ENCODE measurements at places on chromosomes 2 and 18.

GRCh38 chr2:191994749-191995148 is 147.9 kb upstream of the CAVIN2 start:
- DNase-seq: no peak

- no peak for DNase-seq
Observed at GRCh38 chr2:241724259-241724974, 10.0 kb upstream of the D2HGDH start.

GRCh38 chr2:236209535-236209934 is 41.3 kb upstream of the GBX2 start:
- peak; percentile 85 for DNase-seq

- DNase-seq: no peak
Observed at GRCh38 chr2:46580416-46580815, 101.1 kb downstream of the TMEM247 start.

- no peak for DNase-seq
Observed at GRCh38 chr2:99377879-99378278, 40.7 kb downstream of the EIF5B start.

DNA sequence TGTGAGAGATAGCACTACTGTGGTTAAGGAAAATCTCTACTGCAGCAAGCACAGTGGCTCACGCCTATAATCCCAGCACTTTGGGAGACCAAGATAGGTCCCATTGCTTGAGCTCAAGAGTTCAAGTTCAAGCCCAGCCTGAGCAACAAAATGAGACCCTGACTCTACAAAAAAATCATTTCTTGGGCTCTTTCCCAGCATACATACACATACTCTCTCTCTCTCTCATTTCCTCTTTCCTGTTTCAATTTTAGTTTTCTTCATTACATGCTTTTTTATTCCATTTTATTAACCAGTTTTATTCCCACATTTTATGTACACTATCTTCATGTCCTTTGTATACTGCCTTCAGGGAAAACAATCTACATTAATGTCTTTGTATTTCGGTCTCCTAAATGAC is 14.6 kb downstream of the WDR33 start:
- DNase-seq: no peak

GRCh38 chr2:161228511-161229240 is 68.4 kb downstream of the TANK start:
- no peak for DNase-seq

DNA sequence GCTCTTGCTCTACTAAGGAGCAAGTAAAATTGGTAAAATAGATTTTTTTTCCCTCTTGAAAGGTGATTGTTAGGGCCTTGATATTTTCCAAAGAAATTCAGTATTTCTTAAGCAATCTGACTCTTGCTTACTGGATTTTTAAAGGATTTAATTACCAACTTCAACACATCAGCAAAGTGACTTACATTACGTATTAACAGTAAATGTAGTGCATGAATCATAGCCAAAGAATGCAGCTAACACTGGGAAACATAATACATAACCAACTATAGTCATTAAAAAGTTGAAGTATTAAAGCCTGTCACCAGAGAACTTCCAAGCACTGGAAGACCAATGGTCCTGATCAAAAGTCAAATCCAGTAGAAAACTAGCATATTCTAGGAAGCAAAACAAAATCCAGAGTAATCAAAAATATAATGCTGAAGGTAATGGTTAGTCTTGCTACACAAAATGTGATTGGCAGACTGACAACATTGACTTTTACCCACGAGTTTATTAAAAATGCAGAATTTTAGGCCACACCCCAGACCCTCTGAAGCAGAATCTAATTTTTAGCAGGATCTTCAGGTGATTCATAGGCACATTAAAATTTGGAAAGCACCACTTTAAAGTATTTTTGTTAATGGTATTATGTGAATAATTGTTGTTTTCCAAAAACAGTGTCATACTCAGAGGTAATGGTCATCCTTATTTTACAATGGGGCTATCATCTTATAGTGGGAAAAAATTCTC is 31.8 kb upstream of the CAVIN2 start:
- peak; percentile 92 for DNase-seq

- no peak for DNase-seq
Observed at GRCh38 chr2:64789466-64790320, 136.0 kb upstream of the SERTAD2 start.

GRCh38 chr2:119468154-119468955 is 36.7 kb downstream of the TMEM37 start:
- DNase-seq: peak; percentile 34

- DNase-seq: no peak
Observed at GRCh38 chr18:66638856-66639629, 35.2 kb upstream of the CDH19 start.

DNA sequence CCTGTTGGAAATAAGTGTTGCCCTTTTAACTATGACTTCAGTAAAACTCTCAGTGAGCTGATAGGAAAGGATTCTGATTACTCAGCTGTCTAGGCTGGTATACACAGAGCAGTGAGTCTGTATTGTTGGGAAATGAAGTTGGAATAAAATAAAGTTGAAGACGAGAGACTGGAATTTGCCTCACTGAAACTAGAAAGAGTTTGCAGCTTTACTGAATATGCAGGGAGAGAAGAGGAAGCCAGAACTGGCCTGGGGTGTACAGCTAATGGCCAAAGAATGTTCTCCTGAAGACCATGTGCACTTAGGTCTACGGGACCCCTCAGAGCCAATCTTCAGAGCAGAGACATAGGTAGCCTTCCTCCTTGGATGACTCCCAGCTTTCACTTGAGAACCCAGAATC is 26.5 kb downstream of the EIF4E2 start:
- peak; percentile 68 for DNase-seq

- DNase-seq: peak; percentile 97
Observed at GRCh38 chr2:150410809-150411208, 76.7 kb downstream of the RND3 start.

GRCh38 chr2:5227062-5227699 is 465.0 kb upstream of the SOX11 start:
- peak; percentile 2 for DNase-seq

DNA sequence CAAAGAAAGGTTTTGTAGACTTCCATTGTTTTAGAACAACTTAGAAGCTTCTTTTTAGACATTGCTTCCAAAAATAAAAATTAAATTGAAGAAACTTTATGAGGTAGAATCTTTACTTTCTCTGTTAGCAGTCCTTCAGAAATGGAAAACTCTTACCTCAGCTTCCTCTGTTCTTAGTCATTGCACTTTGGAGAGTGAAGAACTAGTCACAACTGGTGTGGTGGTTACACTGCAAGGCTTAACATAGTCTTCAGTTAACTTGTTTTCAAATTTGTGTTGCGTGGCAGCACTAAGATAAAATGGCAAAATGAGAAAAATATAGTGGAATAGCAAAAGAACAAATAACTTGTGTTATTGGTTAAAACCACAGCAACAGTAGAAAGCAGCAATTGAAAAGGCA is 332.6 kb downstream of the KIAA1328 start:
- DNase-seq: peak; percentile 17

DNA sequence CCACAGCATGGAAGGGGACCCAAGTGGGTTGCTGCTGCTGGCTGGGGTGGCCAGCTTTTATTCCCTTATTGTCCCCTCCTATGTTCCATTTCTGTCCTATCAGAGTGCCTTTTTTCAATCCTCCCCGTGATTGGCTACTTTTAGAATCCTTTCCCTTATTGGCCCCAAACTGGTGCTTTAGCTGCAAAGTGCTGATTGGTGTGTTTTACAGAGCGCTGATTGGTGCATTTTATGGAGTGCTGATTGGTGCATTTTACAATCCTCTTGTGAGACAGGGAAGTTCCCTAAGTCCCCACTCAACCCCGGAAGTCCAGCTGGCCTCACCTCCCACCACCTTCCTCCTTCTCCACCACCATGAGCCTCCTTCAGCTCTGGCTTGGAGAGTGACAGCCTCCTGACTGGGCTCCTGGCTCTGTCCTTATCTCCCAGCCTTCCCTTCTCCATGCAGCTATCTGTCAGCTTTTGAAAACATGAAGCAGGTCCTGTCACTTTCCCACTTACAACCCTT is 20.7 kb upstream of the PLB1 start:
- DNase-seq: no peak

- DNase-seq: peak; percentile 11
Observed at GRCh38 chr18:9103376-9103873, 926 bp downstream of the NDUFV2 start.

DNA sequence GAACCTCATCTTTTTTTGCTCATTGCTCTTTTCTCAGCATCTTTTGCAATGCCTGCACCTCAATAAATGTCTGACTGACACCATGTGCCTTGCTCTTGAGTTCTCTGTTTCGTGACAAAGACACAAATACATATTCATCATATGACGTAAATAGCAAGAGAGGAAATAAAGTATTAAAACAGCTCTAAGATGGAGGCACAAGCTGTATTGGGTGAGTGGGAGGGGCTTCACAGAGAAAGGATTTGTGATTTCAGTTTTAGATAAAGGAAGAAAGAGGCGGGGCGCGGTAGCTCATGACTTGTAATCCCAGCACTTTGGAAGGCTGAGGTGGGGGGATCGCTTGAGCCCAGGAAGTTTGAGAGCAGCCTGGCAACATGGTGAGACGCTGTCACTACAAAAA is 2.9 kb downstream of the CAD start:
- no peak for DNase-seq

- no peak for DNase-seq
Observed at GRCh38 chr2:164103271-164103670, 367.5 kb upstream of the FIGN start.

DNA sequence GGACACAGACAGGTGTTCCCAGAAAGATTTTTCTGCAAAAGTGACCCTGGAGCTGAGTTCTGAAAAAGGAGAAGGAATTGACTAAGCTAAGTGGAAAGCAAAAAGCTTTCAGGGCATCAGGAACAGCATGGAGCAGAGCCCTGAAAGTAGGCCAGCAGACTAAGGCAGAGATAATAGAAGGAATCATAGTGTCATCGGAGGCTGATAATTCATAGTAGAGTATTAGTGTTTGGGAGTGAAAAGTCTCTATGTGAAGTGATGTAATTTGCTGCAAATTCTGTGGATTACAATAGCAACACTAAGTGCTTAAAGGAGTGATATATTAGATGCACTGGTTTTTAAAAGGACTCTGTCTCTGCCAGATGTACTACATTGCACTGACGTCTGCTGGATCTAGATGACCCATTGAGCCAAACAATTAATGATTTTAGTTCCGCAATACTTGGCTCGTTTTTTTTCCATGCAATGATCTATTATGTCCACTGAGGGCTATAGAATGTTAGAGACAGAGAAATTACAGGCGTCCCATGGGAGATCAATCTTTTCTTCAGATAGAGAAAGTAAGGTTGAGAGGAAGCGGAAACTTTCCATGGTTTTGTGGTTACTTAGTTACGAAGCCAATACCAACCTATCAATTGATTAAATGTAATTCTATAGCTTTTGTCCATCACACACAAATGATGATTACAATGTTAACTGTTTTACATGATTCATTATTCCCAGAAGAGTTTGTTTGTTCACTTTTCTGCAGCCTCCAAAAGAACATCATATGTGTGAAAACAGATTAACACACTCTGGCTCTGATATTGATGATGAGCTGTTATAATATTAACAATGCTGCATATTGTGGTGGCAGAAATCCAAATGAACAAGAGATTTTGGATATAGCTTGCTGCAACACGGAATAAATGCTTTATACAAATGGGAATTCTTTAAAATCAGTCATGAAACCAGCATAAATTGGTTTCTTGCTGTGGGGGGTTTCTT is 143.7 kb downstream of the MC4R start:
- DNase-seq: no peak

- no peak for DNase-seq
Observed at GRCh38 chr2:10558281-10559030, 110.3 kb upstream of the ODC1 start.

- DNase-seq: no peak
Observed at GRCh38 chr18:46555213-46555612, 101.8 kb downstream of the LOXHD1 start.

DNA sequence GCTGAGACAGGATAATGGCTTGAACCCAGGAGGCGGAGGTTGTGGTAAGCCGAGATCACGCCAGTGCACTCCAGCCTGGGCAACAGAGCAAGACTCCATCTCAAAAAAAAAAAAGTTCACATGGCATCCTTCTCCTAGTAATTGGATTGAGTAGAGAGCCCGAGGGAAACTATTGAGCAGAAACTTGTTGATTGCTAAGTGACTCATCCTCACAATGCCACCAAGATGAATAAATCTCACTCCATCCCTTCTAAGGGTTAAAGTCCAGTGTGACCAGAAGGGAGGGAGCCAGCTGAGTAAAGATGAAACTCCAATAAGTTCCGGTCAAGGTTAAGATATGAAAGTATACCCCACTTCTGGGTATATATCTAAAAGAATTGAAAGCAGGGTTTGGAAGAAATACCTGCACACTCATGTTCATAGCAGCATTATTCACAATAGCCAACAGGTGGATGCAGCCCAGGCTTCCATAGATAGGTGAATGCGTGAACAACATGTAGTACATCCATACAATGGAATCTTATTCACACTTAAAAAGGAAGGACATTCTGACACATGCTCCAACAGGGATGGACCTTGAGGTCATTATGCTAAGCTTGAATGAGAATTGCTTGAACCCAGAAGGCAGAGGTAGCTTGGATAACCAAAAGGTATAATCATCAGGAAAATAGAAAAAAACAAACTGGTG is 13.0 kb upstream of the FHL2 start:
- peak; percentile 67 for DNase-seq

DNA sequence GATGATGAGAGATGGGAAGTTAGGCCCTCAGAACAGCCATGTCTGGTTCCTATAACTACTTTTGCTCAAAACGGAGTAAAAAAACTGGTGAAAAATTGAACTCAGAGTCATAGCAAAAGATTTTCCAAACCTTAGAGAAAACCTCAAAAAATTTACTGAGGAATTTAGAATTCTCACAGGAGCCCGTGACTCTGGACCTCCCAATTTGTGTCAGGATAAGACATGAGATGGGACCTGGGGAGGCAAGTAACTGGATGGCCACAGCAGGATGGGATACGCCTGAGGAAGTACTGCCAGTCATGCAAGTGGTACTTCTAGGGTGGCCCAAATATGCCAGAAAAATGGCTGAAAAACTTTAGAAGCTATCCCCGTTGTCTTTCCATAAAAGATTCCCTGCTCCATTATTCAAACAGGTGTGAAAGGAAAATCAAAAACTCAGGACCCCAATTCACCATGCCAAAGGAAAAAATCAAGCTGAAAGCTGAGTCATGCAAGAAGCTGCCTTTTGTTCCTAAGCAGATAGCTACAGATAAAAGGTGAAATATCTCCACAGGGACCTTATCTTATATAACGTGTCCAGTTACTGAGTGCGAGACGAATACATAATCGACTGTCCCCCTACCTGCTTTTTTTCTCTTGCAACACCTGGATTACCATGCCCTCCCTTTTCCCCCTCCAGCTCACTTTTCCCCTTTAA is 34.1 kb upstream of the LIPG start:
- DNase-seq: no peak

DNA sequence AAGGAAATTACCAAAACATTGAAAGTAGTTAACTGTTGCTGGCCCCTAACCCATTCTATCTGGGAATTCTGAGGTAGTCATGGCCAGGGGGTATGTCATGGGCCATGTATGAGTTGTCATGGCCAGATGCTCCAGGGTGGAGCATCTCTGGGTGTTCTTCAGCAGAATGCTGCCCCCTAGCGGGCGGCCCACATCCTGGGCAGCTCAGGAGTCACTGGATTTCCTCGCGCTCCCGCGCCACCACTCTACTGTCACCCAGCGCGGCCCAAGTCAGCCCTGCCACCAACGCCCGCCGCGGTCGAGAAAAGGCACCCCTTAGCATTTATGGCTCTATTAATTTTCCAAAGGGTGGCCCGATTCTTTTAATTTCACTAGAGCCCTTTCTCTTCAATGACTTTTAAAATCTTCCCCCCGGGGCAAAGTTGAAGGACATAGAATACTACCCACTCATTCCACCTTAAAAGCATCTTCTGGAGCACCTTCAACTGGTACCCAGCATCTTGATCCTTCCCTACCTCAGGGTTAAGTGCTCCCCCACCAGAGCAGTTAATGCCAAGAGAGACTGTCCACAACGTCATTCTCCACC is 41.6 kb downstream of the PKDCC start:
- peak; percentile 62 for DNase-seq

GRCh38 chr2:40488101-40488601 is 36.3 kb upstream of the SLC8A1 start:
- DNase-seq: peak; percentile 70

Data from kidney tubule cell (primary cell).